Sciatic nerve (tissue), 2 donors: ENCODE measurements at places on chromosomes 7 and 10.

GRCh38 chr7:94394437-94395140 is at the start of gene COL1A2:
TSS of gene COL1A2 (plus strand) at chr7:94394895. CDS start at chr7:94395032, 137 bp downstream.
- peak; percentile 92 for DNase-seq

DNA sequence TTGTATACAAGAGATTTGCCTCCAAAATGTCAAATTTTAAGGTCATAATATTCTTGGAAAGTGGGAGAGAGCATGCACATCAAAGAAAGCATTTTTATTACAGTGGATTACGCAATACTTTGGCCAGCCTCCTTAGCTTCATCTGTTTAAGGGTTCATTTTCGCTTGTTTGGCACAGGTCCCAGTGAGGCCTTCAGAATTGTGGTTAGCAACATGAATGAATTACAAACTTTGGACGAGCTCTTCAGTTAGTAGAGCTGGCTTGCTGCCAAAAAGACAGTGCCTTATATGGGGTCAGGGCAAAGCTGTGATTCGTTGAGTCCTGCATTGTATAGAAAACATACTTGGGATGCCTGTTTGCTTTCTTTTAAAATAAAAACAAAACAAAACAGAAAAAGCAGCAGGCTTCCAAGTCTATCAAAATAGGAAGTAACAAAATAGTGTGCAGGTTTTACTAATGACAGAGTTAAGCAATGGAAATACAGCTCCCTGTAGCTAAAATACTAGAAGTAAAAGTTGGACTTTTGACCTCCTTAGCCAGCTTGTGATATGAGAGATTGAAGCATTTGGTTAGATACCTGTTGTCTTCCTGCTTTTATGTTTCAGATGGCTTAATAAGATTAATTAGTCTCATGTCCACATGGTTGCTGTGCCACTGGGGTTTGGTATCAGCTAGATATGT is 190.8 kb downstream of the MLLT10 start:
- peak; percentile 95 for DNase-seq

DNA sequence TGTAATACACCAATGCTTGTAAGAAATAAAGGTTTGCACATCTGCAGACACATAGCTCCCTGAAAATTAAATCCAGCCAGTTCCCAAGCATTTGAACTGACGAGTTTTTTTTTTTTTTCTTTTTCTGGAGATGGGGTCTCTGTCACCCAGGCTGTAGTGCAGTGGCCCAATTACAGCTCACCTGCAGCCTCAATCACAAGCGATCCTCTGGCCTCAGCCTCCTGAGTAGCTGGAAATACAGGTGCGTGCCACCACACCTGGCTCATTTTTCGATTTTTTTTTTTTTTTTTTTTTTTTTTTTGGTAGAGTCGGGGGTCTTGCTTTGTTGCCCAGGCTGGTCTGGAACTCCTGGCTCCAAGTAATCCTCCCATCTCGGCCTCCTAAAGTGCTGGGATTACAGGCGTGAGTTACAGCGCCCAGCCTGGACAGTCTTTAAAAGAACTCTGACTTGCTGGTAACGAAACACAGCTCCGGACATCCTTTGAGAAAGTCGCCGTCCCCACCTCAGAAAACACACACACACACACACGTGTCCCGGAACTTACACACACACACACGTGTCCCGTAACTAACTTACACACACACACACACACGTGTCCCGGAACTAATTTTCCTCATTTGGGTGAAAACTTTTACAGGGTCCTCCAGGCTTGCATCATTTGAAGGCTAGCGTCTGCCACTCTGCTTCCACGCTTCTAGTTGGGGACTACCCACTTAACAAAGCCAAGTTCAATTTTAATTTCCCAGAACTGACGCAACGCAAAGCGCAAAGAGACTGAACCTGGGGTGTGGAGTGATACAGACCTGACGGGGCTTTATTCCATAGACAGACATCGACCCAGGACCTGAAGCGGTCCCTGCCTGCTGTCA is 18.6 kb downstream of the OCM2 start:
- no peak for DNase-seq

- DNase-seq: peak; percentile 45
Measured at GRCh38 chr7:128915271-128915819, 4.8 kb upstream of the KCP start.

DNA sequence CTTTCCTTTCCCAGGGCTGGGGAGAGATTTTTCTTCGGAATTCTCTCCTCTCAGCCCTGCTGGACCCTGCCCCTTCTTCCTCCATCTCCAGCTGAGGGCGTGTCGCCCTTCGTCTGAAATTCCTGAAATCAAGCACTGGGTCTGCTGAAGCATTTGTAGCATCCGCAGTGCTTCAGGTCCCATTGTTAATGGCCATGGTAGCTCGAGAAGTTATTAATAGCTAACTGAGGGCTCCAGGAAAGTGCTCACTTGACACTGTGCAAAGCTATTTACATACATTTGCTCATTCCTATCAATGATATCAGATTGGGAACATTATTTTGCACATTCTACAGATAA is 515 bp downstream of the FAM149B1 start:
- DNase-seq: no peak
